ENCODE measurements at places on chromosomes 12 and 14. TPM values are rescaled to one million over a fixed set of nuclear protein-coding genes. Genes with fewer than 3 reads are reported as not detected.

SCNN1A gene
- total RNA-seq: 20.3 TPM

GALNT6 gene
- 14.3 TPM for total RNA-seq

MANSC4 gene
- 0.29 TPM for total RNA-seq

SLC48A1 gene
- total RNA-seq: 27.7 TPM

OVCH1 gene
- total RNA-seq: not detected
